MG63 (cell line): ENCODE measurements at places on chromosomes 12 and 14.

GRCh38 chr14:61543946-61544345, 151.4 kb upstream of the HIF1A start:
- no peak for DNase-seq

- no peak for DNase-seq
Observed at GRCh38 chr14:56482310-56482911, 97.2 kb upstream of the TMEM260 start.

DNA sequence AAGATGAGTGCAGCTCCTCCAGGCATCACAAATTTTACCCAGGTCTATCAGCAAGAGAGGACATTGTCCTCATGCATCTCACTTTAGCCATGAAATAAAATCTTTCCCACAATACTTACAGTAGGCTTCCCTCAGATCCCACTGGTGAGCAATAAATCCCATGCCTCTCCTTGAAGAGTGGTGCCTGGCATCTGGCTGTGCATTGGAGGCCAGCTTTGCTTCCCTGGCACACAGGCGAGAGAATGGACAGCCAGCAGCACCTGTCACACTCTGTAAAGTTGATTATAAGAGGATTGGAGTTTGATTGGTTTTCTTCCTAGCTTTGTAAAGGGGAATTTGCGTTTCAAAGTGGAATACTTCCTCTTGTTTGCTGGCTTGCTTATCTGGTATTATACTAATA, 1153.9 kb downstream of the AACS start:
- no peak for DNase-seq

GRCh38 chr12:124736115-124737039, 127.3 kb downstream of the SCARB1 start:
- DNase-seq, result no peak
